H7 (cell line): ENCODE measurements at places on chromosomes 4 and X. TPM values are rescaled to one million over a fixed set of nuclear protein-coding genes. Genes with fewer than 3 reads are reported as not detected.

ADGRL3 gene
- 6.8 and 15.7 TPM in 2 replicates for total RNA-seq

DNA sequence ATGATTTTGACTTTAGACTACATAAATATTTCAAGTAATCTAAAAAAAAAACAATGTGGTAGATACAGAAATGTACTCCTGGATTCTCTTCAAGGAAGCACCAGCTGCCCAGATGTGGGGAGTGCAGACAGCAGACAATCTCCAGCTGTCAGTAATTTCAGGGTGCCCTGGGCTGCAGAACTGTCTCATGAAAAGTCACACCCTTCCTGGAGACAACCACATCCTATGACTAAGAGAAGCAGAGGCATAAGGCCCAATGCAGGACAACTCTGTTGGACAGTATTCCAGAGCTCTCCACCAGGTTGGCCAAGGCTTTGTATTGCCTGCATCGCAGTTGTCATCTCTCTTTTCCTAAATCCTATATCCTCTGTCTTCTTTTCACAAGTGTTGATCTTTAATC is 34.4 kb upstream of the BLTP1 start:
- no peak for DNase-seq

DNA sequence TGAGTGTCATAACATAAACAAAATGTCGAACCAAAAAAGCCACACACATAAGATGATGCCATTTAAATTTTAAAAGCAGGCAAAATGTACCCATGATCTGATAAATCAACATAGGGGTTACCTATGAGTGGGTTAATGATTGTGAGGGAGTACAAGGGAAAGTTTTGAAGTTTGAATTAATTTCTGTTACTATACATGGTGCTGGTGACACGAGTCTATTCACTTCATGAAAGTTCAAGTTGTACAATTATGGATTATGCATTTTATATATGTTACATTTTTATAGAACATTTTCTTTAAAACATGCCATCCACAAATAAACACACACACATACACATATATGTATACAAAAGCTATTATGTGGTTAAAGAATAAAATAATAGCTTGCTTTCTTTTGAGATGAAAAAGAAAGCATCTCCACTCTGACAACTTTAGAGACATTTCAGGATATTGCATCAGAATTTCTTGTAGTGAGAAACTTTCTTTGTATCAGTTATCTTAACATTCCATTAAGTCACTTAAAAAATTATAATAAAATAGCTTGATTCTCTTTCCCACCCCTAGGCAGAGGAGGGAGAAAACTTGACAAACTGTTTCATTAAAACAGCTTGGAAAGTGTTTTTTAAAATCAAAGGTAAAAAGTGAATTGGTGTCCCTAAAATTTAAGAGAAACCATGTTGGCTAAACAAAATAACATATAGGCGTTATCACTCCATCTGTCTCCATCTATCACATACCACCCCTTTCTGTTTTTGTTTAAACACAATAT is 891.8 kb upstream of the NDST4 start:
- no peak for DNase-seq

DNA sequence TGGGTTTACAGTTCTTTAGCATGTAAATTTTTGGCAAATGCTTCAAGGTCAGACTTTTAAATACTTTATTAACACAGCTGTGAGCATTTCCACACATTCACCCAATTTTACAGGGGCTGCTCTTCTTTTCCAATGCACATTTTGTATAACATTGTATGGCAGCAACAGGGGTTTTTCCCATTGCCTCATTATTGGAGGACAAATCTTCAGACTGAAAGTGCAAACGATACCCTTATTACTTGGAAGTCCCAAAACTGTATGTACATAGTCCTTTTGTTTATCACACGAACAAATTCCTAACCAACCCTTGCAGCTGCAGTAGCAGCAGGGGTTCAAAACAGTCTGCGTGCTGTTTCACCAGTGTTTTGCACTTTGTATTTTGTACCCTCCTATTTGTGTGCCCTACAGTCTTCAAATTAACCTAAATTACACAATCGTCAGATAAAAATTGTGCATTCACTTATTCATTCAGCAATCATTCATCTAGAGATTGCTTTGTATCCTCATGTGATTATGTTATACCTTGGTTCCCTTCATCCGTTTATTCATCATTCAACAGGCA is 330.7 kb upstream of the RASGEF1B start:
- DNase-seq, result no peak

ADH1A gene
- total RNA-seq, result not detected in 2 replicates
